ENCODE measurements at places on chromosomes 7 and 10.

DNA sequence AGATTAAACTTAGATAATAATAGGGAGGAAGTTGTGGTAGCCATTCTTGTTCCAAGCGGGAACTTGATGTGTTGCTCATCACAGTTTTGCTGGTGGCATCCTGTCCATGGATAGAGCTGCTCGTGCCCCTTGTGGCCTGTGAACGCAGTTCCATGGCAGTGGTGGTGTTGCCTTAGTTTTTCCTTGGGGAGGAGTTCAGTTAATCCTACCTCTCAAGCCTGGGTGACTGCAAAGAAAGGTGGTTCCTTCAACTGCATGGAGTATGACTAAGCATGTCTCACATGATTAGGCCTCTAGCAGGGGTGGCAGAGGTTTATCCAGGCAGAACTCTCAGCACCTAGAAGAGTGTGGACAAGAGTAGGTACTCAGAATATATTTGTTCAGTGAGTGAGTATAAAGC lies 99.7 kb downstream of the MAPK8 start:
- DNase-seq, result no peak
- no peak overlapping the region for H3K27ac ChIP-seq
- H3K4me1 ChIP-seq, result no peaks in the 10 kb centered on the region
- no peak overlapping the region for H3K4me3 ChIP-seq
- H3K27me3 ChIP-seq, result no peaks in the 10 kb centered on the region

DNA sequence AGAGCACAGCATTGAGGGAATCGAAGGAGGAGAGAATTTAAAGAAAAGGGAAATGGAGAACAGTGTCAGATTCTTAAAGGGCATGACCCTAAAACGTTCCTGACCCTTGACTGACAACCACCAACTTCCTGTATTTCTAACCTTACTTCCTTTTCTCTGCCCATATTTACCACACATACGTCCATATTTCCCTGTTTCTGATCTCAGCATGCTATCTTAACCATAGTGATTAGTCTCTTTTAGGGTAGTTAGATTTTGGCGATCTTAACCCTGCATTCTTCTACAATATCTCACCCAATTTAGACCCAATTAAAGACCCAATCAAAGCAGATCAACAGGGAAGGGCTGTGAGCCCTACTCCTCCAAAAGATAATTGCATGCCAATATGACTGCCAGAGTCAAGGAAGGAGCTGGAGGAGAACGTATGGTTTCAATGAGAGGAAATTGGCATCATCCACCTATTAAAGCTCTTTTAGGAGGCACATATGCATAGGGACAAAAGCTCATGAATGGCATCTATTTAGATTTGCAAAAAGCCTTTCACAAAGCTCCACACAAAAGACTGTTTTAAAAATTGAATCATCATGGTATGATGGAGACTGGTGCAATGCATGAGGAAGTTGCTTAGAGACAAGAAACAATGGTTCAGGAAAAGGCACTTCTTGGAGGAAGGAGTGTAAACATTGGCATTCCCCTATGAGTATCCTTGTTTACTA lies 49.0 kb upstream of the ARHGAP12 start:
- no peaks in the 10 kb centered on the region for H3K27me3 ChIP-seq
- no peak overlapping the region for H3K4me3 ChIP-seq
- DNase-seq, result no peak
- no peaks in the 10 kb centered on the region for H3K4me1 ChIP-seq
- H3K36me3 ChIP-seq, result no peaks in the 10 kb centered on the region

GRCh38 chr7:155450970-155451801 lies 6.7 kb upstream of the EN2 start:
- H3K4me3 ChIP-seq, result no peak overlapping the region
- no peaks in the 10 kb centered on the region for H3K36me3 ChIP-seq
- DNase-seq, result no peak
- H3K4me1 ChIP-seq, result peaks cover 47% of the 10 kb centered on the region

- DNase-seq, result no peak
- no peaks in the 10 kb centered on the region for H3K27me3 ChIP-seq
- no peaks in the 10 kb centered on the region for H3K36me3 ChIP-seq
- no peak overlapping the region for H3K4me3 ChIP-seq
Measured at GRCh38 chr10:21624951-21625350, 90.9 kb downstream of the MLLT10 start.

DNA sequence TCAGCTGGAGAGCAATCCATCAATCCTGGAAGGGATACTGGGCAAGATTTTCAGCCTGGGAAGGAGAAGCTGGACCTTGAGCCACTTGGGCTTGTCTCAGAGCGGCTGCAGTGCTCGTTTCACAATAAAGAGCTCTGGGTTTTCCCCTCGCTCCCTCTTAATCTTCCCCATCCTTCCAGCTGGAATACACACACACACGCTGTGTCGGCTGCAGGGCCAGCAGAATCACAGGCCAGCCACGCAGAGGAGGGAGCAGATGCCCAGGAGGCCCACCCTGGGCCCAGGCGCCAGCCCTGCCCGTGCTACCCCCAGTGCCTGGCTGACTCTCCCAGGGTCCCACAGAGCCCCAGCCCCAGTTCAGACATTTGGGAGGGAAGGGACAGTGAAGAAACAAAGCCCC lies 255.1 kb downstream of the TNS3 start:
- no peak overlapping the region for H3K4me3 ChIP-seq
- peak overlapping the region; percentile 74 for H3K27ac ChIP-seq
- DNase-seq, result no peak
- peaks cover 10% of the 10 kb centered on the region for H3K4me1 ChIP-seq
- no peaks in the 10 kb centered on the region for H3K27me3 ChIP-seq

DNA sequence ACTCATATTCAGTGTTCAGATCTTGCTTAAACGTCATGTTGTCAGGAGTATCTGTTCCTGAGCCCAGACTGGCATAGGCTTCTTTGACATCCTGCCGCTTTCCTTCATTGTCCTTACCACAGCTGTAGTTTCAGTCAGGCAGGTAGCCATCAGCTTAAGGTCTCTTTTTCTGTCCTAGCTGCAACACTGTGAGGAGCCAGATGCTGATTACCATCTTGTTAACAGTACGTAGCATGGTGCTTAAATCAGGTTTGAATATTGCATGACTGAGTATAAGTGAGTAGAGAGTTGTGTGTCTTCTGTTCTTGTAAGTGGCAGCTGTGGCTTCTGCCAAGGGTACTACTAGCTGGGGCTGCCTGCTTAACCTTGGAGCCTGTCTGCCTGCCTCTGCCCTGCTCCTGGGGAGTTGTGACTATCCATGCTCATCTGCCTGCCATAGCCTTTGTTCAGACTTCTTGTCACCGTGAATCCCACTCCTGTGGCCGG lies 92.6 kb downstream of the MAPK8 start:
- no peaks in the 10 kb centered on the region for H3K4me1 ChIP-seq
- H3K4me3 ChIP-seq, result no peak overlapping the region
- H3K27me3 ChIP-seq, result no peaks in the 10 kb centered on the region
- no peaks in the 10 kb centered on the region for H3K36me3 ChIP-seq
- no peak overlapping the region for H3K27ac ChIP-seq

GRCh38 chr7:76265299-76265698 lies 37.2 kb upstream of the HSPB1 start:
- DNase-seq, result no peak
- H3K27me3 ChIP-seq, result no peaks in the 10 kb centered on the region
- no peak overlapping the region for H3K27ac ChIP-seq
- H3K4me1 ChIP-seq, result peaks cover 24% of the 10 kb centered on the region
- no peaks in the 10 kb centered on the region for H3K36me3 ChIP-seq
